HuH-7 (cell line): ENCODE measurements at places on chromosomes 12 and 14.
A peak's percentile ranks its signal among the peaks of the same experiment; 100 is the strongest.

- no peak for DNase-seq
Measured at GRCh38 chr14:55752580-55753390, 172.8 kb downstream of the KTN1 start.

GRCh38 chr12:113935459-113935858 is 30.7 kb downstream of the RBM19 start:
- DNase-seq = no peak

- DNase-seq = no peak
Measured at GRCh38 chr12:31732926-31733548, 4.2 kb upstream of the AMN1 start.

DNA sequence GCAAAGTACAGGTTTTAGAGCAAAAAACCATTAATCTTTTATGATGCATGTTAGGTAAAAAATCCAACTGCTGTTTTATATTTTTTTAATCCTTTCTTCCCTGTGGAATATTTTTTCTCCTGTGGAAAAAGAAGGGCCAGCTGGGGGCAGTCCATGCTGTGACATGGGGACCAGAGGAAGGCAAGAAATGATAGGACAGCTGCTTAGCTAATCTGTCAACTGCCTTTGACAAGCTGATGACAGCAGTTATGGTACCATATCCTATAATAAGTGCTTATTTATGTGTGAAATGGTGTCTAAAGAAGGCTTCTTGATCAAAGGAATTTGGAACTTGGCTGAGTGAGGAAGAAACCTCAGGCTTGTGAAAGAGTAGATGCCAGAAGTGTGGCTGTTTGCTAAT is 452.4 kb upstream of the NOVA1 start:
- DNase-seq = no peak

- no peak for DNase-seq
Measured at GRCh38 chr12:88067301-88067700, 38.1 kb upstream of the C12orf50 start.

- DNase-seq = no peak
Measured at GRCh38 chr12:131028587-131029338, 75.1 kb downstream of the ADGRD1 start.

DNA sequence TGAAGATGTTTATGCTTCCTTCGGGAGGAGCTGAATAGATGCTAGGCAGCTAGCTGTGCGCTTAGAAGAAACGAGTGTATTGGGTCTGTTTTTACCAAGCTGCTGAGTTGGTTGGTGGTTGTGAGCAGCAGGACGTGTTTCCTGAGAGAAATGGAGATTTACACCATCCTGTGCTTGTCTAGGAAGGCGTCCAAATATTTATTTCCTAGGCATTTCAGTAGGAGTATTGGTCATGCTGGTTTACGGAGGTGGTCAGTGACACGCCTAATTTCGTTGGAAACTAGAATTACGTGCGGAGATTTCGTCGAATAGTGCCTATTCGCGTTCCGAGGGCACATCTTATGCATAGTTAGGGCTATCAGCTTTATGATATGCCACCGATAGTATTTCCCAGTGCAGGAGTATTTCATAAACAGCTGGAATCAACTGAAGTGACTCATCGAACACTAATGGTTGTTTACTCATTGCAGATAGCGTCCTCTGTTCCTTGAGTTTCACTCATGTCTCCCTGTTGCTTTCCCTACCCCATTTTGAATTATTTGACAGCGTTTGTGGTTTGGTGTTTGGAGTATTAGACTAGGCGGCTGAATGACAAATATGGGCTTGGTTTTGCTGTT is 780 bp downstream of the TBC1D15 start:
- peak; percentile 19 for DNase-seq

- no peak for DNase-seq
Measured at GRCh38 chr12:131348231-131348630, 362.7 kb upstream of the SFSWAP start.

- DNase-seq = no peak
Measured at GRCh38 chr12:57103856-57104255, 7.3 kb downstream of the STAT6 start.

- DNase-seq = no peak
Measured at GRCh38 chr12:71719647-71720370, 33.9 kb downstream of the TMEM19 start.

- no peak for DNase-seq
Measured at GRCh38 chr14:85576848-85577542, 47.1 kb downstream of the FLRT2 start.

DNA sequence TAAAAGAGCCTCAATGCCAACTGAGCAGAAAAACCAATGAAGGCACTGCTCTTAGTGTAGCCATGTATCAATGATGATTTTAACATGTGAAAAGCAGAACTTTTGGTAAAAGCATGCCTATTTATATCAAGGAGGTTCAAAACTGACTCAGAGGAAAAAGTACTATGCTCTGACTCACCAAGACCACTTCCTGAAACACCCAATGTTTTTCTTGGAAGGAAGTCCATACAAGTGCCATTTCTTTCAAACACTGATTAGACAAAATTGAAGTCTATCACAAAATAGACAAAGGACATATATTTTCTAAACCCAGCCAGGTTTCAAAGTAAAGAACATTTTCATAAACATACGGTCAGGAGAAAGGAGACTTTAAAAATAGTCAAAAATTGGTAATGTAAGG is 88.6 kb downstream of the EPS8 start:
- no peak for DNase-seq

DNA sequence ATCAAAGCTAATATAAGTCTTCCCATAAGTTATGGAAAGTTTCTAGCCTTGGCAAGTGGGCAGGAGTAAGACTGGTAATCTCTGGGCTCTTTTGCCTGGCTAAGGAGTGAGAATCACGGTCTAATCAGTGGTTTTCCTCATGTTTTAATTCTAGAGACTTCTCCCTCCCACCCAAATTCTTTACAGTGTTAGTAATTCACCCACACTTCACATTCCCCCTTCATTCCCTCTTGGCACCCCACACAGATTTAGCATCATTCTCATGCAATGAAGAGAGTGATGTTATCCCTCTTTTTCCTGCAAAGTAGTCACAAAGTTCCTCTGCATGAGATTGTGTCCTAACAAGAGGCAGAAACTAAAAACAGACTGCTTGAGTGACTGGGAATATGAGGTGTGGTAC is 28.6 kb upstream of the CACNA2D4 start:
- no peak for DNase-seq

GRCh38 chr12:131758016-131758739 is 47.3 kb downstream of the SFSWAP start:
- no peak for DNase-seq

GRCh38 chr12:114649585-114649984 is 34.4 kb downstream of the TBX3 start:
- DNase-seq = no peak

GRCh38 chr14:69776875-69777453 is 10.0 kb downstream of the SRSF5 start:
- DNase-seq = no peak

DNA sequence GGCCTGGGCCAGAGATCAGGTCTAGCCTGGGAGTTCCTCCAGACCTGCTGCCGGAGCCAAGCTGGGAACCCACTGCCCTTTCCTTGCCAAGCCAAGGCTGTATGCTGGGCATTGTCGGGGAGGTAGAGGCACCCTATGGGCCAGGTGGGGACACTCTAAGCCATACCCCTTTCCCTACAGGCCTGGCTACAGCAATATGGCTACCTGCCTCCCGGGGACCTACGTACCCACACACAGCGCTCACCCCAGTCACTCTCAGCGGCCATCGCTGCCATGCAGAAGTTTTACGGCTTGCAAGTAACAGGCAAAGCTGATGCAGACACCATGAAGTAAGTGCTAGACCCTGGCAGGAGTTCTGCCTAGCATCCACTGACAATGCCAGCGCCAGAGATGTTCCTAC is 4.9 kb downstream of the MMP14 start:
- DNase-seq = no peak

GRCh38 chr12:113152835-113153814 is 3.6 kb downstream of the CFAP73 start:
- peak; percentile 97 for DNase-seq

DNA sequence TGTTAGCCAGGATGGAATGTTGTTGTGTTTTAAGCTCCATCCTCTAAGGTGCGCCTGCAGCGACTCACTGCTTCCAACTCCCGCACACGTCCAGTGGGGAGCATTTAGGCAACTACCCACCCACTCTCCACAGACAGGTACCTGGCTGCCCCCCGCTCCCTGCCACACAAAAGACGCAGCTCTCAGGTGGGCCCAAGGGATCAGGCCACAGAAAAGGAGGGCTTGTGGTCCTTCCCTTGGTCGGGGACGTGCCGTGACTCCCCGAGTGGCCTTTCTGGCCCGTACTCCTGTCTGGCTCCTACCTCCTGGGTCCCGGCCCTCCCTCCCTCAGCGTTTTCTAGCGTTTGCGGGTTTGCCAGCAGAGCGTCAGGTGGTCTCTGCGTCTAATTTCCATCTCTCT is 16.2 kb downstream of the TEDC1 start:
- no peak for DNase-seq

DNA sequence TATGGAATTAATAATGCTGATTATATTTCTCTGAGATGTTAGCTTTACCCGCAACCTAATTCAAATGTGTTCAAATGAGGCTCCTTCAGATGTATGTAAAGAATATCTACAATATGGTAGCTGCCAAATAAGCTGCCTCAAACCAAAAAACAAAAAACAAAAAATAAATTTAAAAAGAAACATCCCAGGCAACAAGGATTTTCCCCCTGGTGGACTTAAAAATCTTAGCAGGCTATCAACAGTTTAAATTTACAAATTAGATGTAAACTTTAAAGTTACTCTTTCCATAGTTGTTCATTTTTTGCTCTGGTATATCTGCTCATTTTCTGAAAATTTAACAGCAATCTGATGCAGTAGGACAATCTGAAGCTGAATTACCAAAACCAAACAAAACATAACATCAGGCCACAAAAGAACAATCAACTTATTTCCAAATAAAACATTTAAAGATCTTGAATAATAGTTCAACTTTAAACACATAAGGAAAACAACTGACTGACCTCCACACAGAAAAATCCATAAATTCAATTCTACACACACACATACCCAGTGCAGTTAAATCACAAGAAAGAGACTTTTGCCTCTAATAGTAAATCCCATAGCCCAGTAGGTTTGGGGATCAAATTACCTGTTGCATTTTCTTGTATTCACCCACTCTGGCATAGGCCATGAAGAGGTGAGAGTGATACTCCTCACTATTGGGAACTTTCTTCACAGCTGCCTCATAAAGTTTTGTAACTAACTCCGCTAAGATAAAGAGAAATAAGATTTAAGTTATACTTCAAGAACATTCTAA is 21.3 kb downstream of the NAA25 start:
- DNase-seq = no peak

DNA sequence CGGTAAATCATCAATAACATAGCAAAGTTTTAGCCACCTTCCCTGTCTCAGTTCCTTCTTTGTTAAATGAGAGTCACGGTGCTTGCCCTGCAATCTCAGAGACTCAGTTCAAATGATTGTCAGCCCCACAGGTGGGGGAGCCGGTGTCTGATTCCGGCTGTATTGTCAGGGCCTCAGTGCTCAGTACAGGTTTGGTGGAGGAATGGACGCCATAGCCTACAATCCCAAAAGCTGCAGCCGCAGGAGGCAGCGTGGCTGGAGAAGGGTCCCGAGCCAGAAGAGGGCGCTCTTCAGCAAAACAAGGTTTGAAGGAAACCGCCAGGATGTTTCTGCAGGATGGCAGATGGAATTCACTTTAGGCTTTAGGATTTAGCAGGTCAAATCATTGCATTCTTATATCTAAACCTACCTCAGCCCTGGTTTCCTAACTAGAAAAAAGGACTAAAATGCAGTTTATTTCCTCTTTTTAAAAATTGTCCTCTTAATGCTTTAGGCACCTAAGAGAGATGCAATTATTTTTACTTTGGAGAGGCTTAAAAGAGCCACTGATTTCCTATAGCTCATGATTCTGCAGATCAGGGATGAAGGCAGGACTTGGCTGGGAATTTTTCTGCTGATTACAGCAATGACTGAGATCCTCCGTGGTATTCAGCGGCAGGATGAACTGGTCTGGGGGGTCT is 29.2 kb downstream of the FOS start:
- peak; percentile 46 for DNase-seq

- DNase-seq = no peak
Measured at GRCh38 chr12:123752046-123752445, 10.1 kb upstream of the DNAH10 start.

GRCh38 chr12:3777206-3777809 is 24.4 kb upstream of the CRACR2A start:
- peak; percentile 18 for DNase-seq

- DNase-seq = no peak
Measured at GRCh38 chr14:60760644-60761364, 26.2 kb downstream of the MNAT1 start.

DNA sequence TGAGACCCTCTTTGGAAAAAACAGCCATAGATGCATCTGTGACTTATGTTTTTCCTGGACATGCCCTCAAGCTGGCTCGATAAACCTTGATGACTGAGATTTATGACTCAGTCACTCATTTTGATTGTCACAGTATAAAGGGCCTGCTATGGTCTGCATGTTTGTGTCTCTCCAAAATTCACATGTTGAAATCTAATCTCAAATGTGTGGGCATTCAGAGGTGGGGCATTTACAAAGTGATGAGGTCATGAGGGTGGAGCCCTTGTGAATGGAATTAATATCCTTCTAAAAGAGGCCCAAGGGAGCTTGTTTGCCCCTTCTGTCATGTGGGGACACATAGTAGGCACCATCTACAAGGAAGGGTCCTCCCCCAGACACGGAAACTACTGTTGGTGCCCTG is 372.9 kb downstream of the APAF1 start:
- DNase-seq = no peak
